ENCODE measurements at places on chromosomes 7 and 10.

DNA sequence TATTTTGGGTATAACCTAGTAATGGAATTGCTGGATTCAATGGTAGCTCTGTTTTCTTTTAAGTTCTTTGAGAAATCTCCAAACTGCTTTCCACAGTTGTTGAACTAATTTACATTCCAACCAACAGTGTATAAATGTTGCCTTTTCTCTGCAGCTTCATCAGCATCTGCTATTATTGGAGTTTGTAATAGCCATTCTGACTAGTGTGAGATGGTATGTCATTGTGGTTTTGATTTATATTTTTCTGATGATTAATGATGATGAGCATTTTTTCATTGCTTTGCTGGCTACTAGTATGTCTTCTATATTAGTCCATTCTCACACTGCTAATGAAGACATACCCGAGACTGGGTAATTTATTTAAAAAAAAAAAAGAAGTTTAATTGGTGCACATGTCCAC, 248.6 kb upstream of the MAGI2 start:
- DNase-seq: no peak

DNA sequence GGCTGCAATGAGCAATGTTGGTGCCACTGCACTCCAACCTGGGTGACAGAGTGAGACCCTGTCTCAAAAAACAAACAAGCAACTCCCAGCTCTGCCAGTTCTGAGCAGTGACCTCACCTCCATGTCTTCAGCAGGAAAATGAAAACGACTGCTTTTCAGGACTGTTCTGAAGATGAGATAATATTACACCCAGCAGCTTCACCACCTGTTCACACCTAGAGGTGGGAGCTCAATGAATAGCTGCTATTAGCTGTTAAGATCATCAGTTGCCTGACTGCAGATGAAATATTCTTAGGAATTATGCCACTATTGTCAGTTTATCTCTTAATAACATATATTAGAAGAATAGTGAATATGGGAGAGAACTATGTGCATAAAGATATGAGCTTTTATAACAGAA, 48.4 kb upstream of the CYTH3 start:
- DNase-seq: no peak

DNA sequence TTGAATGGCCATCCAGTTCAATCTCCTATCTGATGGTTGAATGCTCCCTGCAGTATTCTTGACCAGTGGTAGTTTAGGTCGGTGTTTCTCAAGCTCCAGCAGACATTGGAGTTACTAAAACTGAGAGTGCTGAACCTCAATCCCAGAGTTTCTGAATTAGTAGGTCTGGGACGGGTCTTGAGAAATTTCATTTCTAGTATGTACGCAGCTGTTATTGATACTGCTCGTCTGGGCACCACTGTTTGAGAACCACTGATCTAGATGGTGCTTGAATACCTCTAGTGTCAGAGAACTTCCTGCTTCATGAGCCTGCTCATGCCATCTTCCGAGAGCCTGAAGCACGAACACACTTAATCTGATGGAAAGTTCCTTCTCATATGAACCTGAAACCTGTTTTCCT, 99.4 kb upstream of the CREB5 start:
- no peak for DNase-seq

- no peak for DNase-seq
Measured at GRCh38 chr7:11524476-11525397, 307.3 kb downstream of the THSD7A start.

- no peak for DNase-seq
Measured at GRCh38 chr7:87131771-87132170, 20.5 kb upstream of the DMTF1 start.
